Right ventricle myocardium inferior (tissue), 1 donor: ENCODE measurements at places on chromosomes 12 and 14. TPM values are rescaled to one million over a fixed set of nuclear protein-coding genes. Genes with fewer than 3 reads are reported as not detected.
A peak's percentile ranks its signal among the peaks of the same experiment; 100 is the strongest.

Gene CLEC2B
- total RNA-seq = 6.8 TPM

GRCh38 chr12:5806371-5807089 is 138.5 kb downstream of the ANO2 start:
- DNase-seq = no peak

DNA sequence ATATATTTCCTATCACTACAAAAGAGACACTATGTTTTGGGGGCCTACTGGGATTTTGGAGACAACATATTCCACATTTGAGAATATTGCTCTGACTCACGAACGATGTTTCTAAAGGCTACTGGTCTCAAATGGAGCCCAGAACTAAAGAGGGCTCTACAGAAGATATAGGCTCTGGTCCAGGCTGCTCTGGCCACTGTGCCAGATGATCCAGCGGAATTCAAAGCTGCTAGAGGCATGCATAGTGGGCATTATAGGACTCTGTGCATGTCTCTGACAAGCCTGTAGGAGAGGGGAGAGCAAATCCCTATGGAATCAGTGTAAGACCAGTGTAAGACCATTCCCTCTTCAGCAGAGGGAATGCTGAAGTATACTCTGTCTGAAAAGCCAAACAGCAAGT is 4.1 kb downstream of the TAS2R30 start:
- no peak for DNase-seq

DNA sequence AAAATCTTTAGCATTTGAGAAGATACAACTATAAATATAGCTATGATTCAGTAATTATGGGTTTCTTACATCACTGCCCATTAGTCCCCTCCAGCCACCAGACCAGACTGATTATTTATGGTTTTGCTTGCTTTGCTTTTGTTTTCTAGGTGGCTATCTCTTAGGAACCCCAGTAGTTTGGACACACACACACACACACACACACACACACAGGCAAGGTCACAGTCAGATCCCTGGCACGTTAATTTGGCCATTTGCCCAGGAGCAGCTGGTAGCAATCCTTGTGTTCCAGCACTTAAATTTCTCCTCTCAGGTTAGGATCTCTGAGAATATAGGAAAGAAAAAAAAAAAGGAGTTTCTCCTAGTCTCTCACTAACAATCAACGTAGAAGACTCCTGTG is 90.2 kb upstream of the RESF1 start:
- no peak for DNase-seq

DNA sequence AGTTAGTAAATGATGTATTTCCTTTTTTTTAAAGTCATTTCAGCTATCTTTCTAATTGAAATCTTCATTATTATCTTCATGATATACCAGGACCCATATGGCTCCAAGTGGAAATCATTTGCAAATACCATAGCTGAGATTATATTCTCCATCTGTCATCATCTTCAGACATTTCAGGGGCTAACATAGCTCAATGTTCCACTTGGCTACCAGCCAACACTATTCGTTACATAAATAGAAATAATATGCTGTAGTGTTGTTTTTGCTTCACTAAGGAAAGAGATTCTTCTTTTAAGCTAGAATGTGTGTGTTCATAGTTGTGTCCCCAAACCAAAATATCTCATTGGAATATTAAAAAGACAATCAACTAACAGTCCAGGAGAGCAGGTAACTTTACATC is 225.1 kb downstream of the DIO2 start:
- DNase-seq = no peak

Gene TMED8
- total RNA-seq = 5.1 TPM

Gene HOXC4
- total RNA-seq = not detected

GRCh38 chr14:59919570-59920377 is at the start of gene LRRC9:
Gene LRRC9, plus strand, starts transcription at chr14:59920144.
- DNase-seq = peak; percentile 65

GRCh38 chr12:18158774-18159557 is 69.0 kb upstream of the RERGL start:
- no peak for DNase-seq

Gene SERPINA5
- 4.1 TPM for total RNA-seq

Gene CCDC88C
- total RNA-seq = 3.6 TPM

- no peak for DNase-seq
Observed at GRCh38 chr12:27463511-27464219, 17.1 kb downstream of the SMCO2 start.

- DNase-seq = no peak
Observed at GRCh38 chr12:8615206-8615605, 2.5 kb upstream of the AICDA start.

GRCh38 chr12:96210376-96211055 is 16.3 kb downstream of the ELK3 start:
- no peak for DNase-seq

Gene ITGB7
- 0.76 TPM for total RNA-seq

DNA sequence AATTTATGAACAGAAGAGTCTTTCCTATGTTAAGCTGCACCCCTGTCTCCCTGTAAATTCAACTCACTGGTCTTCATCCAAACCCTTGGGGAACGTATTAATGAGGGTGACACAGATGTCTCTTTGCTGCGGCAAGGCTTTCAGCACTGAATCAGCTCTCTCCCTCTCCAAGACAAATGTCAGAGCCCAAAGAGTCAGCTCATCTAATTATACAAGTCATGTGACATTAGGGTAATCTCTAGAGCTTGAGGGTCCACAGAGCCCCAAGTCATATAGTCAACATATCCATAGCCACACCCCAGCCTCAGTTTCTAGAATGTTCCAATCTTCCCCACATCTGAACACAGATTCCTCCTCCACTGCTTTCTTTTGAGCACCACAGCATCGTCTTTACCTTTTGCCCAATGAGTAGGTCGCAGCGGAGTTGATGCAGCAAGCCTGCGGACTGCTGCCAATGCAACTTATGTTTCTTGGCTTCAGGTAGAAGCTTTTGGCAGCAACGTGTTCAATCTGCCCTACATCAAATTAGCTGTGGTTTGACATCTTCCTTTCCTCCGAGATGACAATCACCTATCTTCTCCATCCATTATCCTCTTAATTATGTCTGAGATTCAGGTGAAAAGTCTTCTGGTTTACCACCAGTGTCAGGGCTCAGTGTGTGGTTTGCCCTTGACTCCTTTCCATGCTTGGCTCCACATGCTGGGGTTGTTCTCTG is 5.3 kb downstream of the BATF start:
- DNase-seq = no peak

DNA sequence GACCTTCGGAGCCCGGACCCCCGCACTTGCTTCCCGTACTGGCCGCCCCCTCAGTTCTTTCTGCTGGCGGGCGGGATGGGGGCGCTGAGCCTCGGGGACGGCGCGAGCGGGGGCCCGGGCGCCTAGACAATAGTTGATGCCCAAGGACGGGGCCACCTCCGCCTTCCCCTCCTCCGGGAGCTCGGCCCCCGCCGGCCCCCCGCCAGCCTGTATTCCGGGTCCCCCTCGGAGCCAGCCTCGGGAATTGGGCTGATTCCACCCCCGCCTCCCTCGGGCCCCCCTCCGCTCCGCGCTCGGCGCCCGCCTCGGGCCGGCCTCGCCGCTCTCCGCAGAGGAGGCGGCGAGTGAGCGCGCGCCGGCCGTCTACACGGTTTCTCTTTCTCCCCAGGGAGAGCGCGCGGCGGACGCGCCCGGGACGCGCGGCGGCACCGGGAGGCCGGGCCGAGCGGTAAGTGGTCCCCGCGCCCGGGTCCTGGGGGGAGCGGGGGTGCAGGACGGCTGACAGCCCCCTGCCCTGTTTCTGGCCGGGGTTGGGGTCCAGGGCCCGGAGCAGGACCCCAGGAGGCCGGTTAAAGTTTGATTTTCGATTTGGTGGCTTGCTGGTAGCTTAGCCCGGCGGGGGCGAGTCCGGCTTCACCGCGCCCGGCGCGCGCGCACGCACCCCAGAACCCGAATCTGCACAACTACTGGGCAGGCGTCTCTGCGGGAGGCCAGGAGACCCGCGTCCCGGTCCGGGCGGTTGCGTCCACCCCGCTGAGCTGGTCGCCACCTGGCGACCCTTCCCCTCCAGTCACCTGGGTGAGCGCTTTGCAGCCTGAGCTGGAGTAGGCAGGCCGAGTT is 413.7 kb downstream of the PCNX1 start:
- DNase-seq = peak; percentile 90

DNA sequence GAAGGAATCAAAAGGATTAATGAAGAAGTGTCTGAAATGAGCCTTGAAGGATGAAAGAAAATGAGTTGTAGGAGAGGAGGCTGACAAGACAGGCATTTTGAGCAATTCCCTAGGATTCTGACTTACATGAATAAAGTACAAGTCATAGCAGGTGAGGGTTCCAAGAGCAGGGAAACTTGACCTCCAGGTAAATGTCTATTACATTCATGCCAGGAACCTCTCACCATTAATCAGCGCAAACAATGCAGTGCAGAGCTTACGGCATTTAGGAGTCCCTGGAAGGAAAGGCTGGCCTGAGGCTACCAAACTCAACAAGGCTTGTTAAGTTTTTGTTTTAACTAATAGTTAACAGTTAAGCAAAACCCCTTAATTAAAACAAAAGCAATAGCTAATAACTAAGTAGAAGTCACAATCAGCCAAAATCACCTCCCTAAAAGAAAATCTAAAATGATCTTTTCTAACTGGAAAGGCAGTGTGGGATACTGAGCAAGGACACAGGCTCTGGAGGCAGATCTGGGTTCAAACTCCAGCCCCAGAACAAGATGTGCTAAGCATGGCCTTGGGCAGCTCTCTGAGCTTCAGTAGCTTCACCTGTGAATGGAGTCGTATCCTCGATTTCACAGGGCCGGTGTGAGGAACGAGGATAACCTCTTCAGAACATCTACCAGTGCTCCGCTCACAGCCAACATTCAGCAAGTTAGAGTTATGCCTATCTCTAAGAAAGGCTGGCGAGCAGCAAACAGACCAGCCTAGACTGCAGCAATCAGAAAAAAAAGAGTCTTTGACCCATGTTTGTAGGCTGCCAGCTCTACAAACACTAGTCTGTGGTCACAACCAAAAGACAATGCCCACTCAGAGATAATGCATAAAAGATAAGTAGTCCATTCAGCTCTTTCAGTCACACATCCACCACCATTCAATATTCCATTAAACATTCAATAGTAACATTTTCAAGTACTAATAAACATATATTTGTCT is 16.9 kb downstream of the PPTC7 start:
- DNase-seq = no peak

DNA sequence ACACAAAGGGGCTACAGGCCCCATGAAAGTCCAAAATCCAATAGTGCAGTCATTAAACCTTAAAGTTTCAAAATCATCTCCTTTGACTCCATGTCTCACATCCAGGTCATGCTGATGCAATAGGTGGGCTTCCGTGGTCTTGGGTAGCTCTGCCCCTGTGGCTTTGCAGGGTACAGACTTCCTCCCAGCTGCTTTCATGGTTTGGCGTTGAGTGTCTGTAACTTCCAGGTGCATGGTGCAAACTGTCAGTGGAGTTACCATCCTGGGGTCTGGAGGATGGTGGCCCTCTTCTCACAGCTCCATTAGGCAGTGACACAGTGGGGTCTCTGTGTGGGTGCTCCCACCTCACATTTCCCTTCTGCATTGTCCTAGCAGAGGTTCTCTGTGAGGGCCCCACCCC is 8.5 kb upstream of the OR4Q2 start:
- no peak for DNase-seq

DNA sequence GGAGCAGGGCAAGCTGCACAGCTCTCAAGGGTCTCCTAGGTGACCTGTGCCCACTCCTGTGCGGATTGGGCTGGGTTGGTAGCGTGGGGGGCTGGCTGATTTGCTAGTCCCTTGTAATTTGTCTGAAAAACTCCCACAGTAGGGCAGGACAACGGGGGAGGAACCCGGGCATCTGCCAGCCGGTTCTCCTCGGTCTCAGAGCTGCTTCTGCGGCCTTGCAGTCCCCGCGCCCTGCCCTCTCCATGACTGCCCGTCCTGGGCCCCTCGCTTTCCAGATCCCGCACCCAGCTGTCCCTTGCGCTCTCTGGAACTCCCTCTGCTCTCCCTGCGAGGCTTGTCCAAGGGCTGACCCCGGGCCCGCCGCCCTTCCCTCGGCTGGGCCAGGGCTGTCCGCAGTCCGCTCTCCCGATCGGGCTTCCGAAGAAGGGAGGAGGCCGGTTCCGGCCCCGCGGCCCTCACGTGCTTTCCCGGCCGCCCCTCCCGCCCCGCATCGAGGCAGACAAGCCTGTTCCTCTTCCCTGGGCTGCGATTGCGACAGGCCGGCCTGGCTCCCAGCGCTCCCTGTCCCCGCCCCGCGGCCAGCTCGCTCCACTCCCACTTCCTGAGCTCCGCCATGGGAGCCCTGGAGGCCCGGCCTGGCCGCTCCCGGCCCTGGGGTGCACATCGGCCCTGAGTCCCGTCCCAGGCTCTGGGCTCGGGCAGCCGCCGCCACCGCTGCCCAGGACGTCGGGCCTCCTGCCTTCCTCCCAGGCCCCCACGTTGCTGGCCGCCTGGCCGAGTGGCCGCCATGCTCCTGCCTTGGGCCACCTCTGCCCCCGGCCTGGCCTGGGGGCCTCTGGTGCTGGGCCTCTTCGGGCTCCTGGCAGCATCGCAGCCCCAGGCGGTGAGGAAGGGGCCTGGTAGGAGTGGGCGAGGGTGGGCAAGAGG is at the start of gene LTBR:
TSS of gene LTBR (plus strand) at position 591 of the 927 bp plus-strand sequence. CDS start at position 788, 197 bp downstream.
- DNase-seq = peak; percentile 99

Gene OAS2
- 5.0 TPM for total RNA-seq

DNA sequence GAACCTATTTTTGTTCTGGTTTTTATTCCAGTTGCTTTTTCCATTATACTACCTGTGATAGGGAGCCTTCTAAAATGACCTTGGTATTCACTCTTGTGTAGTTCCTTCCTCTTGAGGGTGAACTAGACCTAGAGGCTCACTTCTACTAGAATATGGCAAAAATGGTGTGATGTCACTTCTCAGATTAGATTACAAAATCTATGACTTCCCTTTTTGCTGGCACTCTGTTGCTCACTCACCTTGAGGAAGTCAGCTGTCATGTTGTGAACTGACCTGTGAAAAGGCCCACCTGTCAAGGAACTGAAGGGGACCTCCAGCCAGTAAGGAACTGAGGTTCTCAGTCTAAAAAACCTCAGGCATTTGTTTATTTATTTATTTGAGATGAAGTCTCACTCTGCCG is 5.7 kb downstream of the MIPOL1 start:
- DNase-seq = no peak

Gene ANO2
- 19.5 TPM for total RNA-seq

DNA sequence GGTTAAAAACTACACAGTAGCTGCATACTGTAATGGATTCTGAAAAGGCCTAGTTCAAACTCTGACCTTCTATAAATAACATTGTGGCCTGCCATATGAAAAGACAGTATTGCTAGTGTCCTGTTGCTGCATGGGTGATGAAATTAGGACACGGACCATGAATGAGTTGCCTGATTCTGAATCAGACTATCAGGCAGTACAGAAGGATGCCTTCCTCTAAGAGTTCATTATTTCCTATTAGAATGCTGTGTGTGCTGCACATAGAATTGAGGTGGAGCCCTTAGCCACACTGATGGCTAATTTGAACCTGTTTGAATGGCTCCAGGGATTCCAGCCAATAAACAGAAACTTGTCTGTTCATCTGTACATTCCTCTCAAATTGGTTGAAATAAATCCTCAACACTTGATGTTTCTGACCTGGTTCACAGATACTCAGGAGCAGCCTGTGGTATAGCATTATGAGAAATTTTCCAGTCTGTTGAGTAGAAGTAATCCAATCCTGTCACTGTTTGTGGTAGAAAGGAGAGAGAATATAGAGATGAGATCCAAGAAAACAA is 483.2 kb downstream of the APAF1 start:
- no peak for DNase-seq
